ENCODE measurements at places on chromosomes 11 and 22.

- no peak for DNase-seq
Observed at GRCh38 chr11:114057605-114058004, 1.9 kb upstream of the ZBTB16 start.

DNA sequence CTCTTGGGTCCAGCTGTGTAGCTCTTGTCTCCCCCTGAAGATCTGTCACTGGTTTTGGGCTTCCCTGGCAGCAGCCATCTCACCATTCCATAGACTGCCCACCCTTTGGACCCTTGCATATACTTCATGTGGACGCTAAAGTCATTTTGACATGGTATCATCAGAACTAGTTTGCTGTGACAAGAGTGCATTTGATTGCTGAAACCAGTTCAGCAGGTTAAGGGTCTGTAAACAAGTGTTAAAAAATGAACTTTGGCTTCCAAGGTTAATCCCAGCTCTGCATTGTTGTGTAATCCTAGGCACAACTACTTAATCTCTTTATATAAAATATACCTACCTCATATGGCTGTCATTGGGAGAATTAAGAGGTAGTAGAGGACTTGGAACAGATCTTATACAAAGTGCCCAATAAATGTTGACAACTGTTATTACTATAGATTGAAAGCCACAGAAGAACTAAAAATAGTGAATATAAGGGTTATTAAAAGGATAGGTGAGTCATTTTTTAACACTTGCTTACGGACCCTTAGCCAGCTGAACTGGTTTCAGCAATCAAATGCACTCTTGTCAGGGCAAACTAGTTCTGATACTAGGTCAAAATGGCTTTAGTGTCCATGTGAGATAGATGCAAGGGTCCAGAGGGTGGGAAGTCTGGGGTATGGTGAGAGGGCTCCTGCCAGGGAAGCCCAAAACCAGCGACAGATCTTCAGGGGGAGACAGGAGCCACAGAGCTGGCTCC lies 29.4 kb downstream of the CCDC90B start:
- no peak for DNase-seq

GRCh38 chr22:44276706-44277356 lies 35.9 kb downstream of the SHISAL1 start:
- no peak for DNase-seq

GRCh38 chr11:120197977-120198376 lies 12.9 kb upstream of the OAF start:
- no peak for DNase-seq

GRCh38 chr22:41517172-41518047 lies 26.9 kb downstream of the POLR3H start:
- peak; percentile 60 for DNase-seq

GRCh38 chr11:104895634-104896033 lies 2.6 kb downstream of the CASP12 start:
- no peak for DNase-seq

GRCh38 chr11:54558919-54559318 lies 44.9 kb downstream of the OR4C46 start:
- no peak for DNase-seq
